ENCODE measurements at places on chromosomes 1 and 21. TPM values are rescaled to one million over a fixed set of nuclear protein-coding genes. Genes with fewer than 3 reads are reported as not detected.

The S100A7A gene
- total RNA-seq: not detected

- H3K27ac ChIP-seq: no peak overlapping the region
- no peaks in the 10 kb centered on the region for H3K4me1 ChIP-seq
- no peaks in the 10 kb centered on the region for H3K27me3 ChIP-seq
- H3K36me3 ChIP-seq: no peaks in the 10 kb centered on the region
- no peak overlapping the region for H3K4me3 ChIP-seq
Measured at GRCh38 chr1:42469727-42470126, 6.6 kb downstream of the CCDC30 start.

The PADI1 gene
- not detected for total RNA-seq

DNA sequence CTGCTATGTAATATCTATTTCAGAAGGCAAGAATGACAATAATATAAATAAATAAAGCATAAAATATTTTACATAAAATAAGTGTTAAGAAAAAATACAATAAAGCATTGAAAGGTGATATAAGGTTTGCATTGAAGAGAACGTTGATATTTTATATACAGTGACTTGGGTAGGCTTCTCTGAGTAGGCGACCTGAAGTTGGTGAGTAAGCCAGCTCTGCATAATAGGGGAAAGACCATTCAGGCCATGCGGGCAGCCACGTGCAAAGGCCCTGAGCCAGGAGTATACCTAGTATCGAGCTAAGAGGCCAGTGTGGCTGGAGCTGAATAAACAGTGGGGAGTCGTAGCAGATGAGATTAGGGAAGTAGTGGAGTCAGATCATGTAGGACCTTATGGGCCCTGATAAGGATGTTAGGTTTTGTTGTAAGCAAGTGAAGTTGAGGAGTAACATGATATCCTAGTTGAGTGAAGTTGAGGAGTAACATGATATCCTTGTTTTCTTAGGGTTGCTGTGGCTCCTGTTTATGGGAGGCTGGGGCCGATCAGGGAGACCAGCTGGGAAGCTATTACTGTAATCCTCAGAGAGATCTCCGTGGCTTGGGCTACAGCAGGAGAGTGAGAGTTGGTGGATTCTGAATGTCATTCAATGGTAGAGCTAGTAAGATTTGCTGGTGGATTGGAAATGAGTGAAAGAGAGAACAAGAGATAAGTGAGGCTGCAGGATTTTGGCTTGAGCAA is 22.0 kb downstream of the KCNK1 start:
- no peaks in the 10 kb centered on the region for H3K36me3 ChIP-seq
- H3K4me1 ChIP-seq: no peaks in the 10 kb centered on the region
- no peak overlapping the region for H3K4me3 ChIP-seq

DNA sequence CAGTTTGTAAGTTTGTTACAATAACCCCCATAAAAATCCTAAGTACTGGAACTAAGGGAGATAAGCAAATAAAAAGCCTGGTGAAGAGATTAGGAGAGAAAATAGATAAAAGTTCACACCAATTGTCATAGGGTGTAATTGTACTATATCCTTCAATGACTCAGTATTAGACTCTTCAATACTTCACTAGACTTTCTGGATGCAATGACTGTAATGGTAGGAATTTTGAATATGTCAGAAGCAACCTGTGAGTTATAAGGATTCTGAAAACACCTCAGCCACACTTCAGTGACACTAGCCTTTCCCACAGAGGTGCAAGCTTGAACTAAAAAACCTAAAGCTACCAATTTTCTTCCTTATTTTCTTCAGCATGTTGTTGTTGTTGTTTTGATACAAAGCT is 147.9 kb downstream of the PTGER3 start:
- H3K27me3 ChIP-seq: no peaks in the 10 kb centered on the region
- H3K4me3 ChIP-seq: no peak overlapping the region
- no peaks in the 10 kb centered on the region for H3K4me1 ChIP-seq
- DNase-seq: no peak

DNA sequence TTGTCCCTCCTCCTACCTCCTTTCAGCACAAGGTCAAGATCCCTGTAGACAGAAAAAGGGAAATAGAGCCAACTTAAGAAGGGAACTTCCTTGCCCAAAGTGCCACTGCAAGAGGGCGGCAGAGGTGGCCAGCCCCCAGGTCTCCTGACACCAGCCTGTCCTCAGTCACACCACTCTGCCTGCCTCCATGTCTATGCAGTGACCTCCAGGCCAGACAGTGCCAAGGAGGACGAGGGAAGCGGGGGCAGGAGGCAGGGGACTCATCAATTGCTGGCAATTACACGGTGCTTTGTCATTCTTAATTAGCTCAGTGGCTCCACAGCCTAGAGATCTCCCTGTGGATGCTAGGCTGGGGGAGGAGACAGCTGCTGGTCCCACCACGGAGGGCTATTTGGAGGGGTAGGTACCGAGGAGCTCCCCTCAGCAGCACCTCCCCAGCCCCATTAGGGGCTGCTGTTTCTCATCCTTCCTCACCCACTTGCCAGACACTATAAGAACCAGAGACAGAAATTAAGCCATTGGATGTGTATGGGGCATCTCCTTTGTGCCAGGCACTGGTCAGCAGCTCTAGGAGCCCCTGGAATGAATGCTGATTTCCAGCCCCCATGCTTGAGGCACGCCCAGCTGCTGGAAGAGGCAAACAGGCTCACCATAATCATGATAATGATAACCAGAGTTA is 6.1 kb upstream of the LDLRAP1 start:
- H3K4me3 ChIP-seq: no peak overlapping the region
- peaks cover 4% of the 10 kb centered on the region for H3K27me3 ChIP-seq
- DNase-seq: no peak
- peaks cover 1% of the 10 kb centered on the region for H3K4me1 ChIP-seq
- no peaks in the 10 kb centered on the region for H3K36me3 ChIP-seq

DNA sequence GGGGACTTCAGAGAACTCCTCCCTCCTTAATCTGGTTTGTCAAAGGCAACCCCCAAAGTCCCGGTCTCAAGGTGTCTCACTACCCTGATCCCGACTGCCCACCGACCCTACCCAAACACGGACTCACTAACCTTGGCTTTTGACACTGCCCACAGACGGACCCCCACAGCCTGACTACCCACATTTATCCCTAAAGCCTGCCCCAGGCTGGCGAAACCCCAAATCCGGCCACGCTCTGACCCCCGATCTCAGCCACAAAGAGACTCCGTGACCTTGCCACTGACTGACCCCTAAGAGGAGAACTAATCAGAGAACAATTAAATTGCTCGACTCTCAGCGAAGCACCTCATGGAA is 5.2 kb downstream of the ID3 start:
- peak overlapping the region; percentile 92 for H3K4me3 ChIP-seq
- DNase-seq: no peak
- peaks cover 24% of the 10 kb centered on the region for H3K36me3 ChIP-seq
- H3K27me3 ChIP-seq: no peaks in the 10 kb centered on the region
- peak overlapping the region; percentile 96 for H3K27ac ChIP-seq

GRCh38 chr1:45493116-45493697 is 2.2 kb upstream of the TESK2 start:
- H3K27me3 ChIP-seq: no peaks in the 10 kb centered on the region
- no peak for DNase-seq
- peaks cover 10% of the 10 kb centered on the region for H3K4me1 ChIP-seq
- peak overlapping the region; percentile 35 for H3K4me3 ChIP-seq

DNA sequence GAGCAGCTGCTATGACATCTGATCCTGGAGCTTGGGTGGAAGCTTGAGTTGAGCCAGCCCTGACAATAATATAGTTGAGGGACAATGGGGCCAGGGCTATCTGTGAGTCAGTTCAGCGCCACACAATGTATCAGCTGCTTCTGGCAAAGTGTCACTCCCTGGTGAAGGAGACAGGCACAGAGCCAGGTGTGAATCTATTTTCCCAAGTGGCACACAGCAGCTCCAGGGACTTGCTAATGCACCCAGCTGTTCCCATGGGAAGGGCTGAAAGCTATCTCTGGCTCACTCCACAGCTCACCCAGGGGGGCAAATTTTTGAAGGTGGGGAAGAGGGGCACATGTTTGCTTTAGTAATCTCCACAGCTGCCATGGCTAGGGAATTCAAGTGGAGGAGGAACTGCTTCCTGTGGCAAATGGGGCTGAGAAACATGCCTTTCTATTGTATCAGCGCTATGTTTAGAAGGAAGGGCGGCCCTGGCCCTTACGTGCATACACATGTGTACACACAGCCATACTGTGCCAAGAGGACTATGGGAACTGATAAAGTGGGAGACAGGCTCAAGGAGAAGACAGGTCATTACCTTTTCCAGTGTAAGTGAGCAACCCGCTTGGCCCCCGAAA is 2.2 kb downstream of the CYB5R1 start:
- H3K27ac ChIP-seq: peak overlapping the region; percentile 24
- no peak overlapping the region for H3K4me3 ChIP-seq
- DNase-seq: no peak
- H3K27me3 ChIP-seq: no peaks in the 10 kb centered on the region
- peaks cover 35% of the 10 kb centered on the region for H3K36me3 ChIP-seq

- peaks cover 26% of the 10 kb centered on the region for H3K4me1 ChIP-seq
- peak overlapping the region; percentile 91 for H3K4me3 ChIP-seq
- peaks cover 4% of the 10 kb centered on the region for H3K27me3 ChIP-seq
- no peak for DNase-seq
- H3K36me3 ChIP-seq: peaks cover 5% of the 10 kb centered on the region
- H3K27ac ChIP-seq: peak overlapping the region; percentile 87
Measured at GRCh38 chr1:116417678-116418077, 44.6 kb downstream of the ATP1A1 start.

The LDLRAD2 gene
- total RNA-seq: 0.64 TPM

The TNN gene
- total RNA-seq: not detected

DNA sequence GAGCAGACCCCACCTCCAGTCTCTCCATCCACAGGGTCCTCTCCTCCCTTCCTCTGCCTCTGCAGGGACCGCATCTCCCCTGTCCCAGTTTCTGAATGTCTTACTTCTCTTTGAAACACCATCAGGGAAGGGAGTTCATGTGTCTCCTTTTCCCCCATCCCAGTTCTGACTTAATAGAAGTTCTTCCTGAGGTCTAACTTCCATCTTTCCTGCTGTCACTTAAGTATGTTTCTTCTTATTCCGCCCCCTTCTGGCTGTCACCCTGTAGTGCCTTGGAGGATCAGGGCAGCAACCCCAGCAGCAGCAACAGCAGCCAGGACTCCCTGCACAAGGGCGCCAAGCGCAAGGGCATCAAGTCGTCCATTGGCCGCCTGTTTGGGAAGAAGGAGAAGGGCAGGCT is 29.3 kb downstream of the MYOG start:
- no peak overlapping the region for H3K27ac ChIP-seq
- H3K4me3 ChIP-seq: no peak overlapping the region
- no peak for DNase-seq
- H3K36me3 ChIP-seq: no peaks in the 10 kb centered on the region
- no peaks in the 10 kb centered on the region for H3K4me1 ChIP-seq

GRCh38 chr1:183619781-183620180 is 15.8 kb downstream of the ARPC5 start:
- peaks cover 15% of the 10 kb centered on the region for H3K36me3 ChIP-seq
- H3K4me1 ChIP-seq: peaks cover 26% of the 10 kb centered on the region
- H3K27ac ChIP-seq: no peak overlapping the region
- no peaks in the 10 kb centered on the region for H3K27me3 ChIP-seq

The TSPAN2 gene
- 0.91 TPM for total RNA-seq

- H3K27ac ChIP-seq: no peak overlapping the region
- H3K4me3 ChIP-seq: no peak overlapping the region
- no peak for DNase-seq
- H3K27me3 ChIP-seq: peaks cover 7% of the 10 kb centered on the region
- no peaks in the 10 kb centered on the region for H3K4me1 ChIP-seq
- no peaks in the 10 kb centered on the region for H3K36me3 ChIP-seq
Measured at GRCh38 chr1:29983321-29983720, 740.1 kb downstream of the MATN1 start.

The PALMD gene
- total RNA-seq: not detected

DNA sequence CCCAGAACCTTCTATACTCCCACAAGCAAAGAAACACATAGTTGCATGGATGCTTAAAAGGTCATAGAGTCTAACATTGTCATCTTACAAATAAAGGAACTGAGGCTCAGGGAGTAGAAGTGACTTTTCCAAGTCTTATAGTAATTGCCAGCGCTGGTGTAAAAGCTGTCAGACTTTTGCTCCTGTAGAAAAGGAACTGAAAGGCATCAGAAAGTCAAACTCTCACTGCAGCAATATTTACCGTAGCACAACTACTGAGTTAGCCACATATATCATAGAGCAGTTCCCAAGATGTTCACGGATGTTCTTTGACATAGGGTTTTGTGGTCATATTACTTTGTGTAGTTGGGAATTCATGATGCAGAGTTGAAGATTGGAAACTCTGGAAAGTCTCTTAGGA is 16.6 kb upstream of the USP24 start:
- no peak overlapping the region for H3K27ac ChIP-seq
- no peaks in the 10 kb centered on the region for H3K4me1 ChIP-seq
- H3K36me3 ChIP-seq: no peaks in the 10 kb centered on the region
- no peaks in the 10 kb centered on the region for H3K27me3 ChIP-seq
- no peak for DNase-seq
- no peak overlapping the region for H3K4me3 ChIP-seq

GRCh38 chr1:152505083-152505482 is 5.5 kb upstream of the LCE5A start:
- no peak overlapping the region for H3K27ac ChIP-seq
- no peak for DNase-seq
- no peaks in the 10 kb centered on the region for H3K36me3 ChIP-seq
- peaks cover 19% of the 10 kb centered on the region for H3K27me3 ChIP-seq
- H3K4me1 ChIP-seq: no peaks in the 10 kb centered on the region

DNA sequence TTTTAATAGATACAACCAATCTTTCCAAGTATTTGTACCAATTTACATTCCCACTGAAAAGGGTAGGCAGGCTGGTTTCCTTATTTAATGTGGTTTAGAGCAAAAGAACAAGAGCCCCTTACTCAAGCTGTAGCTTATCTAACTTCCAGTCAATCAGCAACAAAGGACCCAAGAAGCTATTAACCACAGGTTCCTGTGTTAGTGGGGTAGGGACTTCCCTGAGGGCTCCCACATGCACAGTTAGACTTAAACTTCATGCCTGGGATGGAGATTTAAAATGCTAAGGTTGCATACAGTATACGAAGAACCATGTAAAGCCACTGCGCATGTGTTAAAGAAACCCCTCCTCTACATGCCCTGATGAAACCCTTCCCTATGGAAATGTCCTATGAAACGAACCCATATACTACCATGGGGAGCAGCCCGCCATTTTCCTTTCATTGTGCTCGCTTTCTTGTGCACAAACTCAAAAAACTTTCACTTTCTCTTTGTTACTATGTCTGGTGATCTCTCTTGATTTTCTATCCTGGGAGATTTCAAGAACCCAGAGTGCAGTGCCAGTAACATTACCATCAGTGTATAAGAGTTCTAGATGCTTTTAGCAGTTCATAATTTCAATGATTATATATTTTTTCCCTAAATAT is 23.3 kb upstream of the ST6GALNAC5 start:
- no peak overlapping the region for H3K4me3 ChIP-seq
- H3K27me3 ChIP-seq: no peaks in the 10 kb centered on the region
- no peaks in the 10 kb centered on the region for H3K36me3 ChIP-seq
- H3K4me1 ChIP-seq: peaks cover 2% of the 10 kb centered on the region
- DNase-seq: no peak

DNA sequence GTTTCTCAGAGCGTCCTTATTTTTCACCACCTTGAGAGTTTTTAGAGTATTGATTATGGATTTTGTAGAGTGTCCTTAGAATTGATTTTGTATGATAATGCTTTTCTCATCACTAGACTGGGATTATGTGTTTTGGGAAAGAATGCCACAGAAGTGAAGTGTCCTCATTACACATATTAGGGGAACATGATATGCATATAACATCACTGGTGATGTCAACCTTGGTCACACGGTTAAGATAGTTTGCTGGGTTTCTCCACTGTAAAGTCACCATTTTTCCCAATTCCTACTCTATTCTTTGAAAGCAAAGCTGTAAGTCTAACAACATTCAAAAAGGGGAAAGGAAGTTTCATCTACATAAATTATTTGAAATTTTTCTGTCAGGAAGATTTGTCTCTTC is 39.6 kb upstream of the PALMD start:
- peaks cover 1% of the 10 kb centered on the region for H3K27me3 ChIP-seq
- H3K4me3 ChIP-seq: no peak overlapping the region
- no peaks in the 10 kb centered on the region for H3K4me1 ChIP-seq
- no peaks in the 10 kb centered on the region for H3K36me3 ChIP-seq
- DNase-seq: no peak

The SLC44A3 gene
- not detected for total RNA-seq
